ENCODE measurements at places on chromosomes 13 and 19.
A peak's percentile ranks its signal among the peaks of the same experiment; 100 is the strongest.

DNA sequence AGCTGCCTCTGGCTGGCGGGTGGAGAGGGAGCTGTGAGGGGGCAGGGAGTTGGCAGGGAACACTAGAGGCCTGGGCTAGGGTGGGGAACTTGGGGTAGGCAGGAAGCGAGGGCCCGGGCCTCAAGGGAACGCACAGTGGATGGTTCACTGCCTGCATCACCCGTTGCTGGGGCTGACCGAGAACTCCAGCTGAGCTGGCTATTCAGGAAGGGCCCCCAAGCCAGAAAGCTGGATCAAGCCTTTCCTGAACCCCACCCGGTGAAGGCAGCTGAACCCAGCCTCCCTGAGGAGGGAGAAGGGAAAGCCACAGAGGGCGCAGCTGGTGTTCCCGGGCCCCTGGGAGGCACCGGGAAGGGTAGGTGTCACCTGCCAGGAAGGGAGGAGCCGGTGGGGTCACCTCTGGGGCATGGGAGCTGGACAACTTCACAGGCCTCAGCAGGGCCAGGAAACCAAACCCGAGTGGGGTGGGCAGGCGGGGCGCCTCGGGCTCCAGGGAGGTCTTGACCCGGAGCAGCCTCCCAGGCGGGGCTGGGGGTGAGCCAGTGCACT, 13.9 kb downstream of the PALM start:
- DNase-seq: no peak

- DNase-seq: no peak
Measured at GRCh38 chr13:61387694-61388093, 28.0 kb downstream of the PCDH20 start.

GRCh38 chr13:44380404-44381165, 7.0 kb downstream of the SERP2 start:
- DNase-seq: no peak

DNA sequence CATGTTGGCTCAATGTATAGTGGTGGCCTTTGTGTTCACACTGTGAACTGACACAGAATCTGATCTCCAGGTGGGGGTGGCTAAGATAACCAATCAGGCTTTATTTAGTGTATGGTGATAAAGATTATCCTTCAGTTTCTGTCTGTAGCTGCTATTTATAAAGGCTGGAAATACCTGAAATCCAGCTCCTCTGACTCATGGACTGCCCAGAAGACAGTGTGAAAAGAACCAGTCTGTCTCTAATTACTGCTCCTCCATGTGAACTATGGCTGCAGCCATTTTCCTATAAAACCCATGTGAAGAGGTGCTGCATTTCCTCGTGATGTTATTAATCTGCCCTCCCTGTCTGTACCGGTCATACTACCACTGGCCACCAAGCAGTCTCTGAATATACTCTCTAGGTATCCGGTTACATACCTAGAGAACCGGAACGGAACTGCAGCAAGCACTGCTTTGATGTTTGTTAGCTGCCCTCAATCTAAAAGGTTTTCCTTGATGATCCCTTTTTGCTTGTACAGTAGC, 238.0 kb downstream of the LHFPL6 start:
- DNase-seq: no peak

DNA sequence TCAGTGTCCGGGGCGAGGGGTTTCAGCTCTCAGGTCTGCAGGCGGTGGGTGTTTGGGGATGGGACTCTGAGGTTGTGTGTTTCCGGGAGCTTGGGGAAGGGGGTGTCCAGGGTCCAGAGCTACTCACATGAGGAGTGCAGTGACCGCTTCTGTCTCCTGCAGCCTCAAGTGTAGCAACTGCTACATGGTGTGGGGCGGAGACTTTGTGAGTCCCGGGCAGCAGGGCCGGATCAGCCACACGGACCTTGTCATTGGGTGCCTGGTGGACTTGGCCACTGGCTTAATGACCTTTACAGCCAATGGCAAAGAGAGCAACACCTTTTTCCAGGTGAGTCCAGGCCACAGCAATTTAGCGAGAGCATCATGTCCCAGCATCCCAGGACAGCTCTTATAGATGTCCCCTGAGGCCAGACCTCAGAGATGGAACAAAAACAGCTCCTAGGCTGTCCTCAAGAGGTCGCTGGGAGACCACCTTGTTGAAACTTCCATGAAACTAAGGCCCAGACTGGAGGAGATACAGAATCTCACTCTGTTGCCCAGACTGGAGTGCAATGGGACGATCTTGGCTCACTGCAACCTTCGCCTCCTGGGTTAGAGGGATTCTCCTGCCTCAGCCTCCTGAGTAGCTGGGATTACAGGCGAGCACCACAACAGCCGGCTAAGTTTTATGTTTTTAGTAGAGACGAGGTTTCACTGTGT, 44.9 kb downstream of the RYR1 start:
- DNase-seq: no peak

- peak; percentile 44 for DNase-seq
Measured at GRCh38 chr19:7670150-7670783, 1.4 kb downstream of the RETN start.

DNA sequence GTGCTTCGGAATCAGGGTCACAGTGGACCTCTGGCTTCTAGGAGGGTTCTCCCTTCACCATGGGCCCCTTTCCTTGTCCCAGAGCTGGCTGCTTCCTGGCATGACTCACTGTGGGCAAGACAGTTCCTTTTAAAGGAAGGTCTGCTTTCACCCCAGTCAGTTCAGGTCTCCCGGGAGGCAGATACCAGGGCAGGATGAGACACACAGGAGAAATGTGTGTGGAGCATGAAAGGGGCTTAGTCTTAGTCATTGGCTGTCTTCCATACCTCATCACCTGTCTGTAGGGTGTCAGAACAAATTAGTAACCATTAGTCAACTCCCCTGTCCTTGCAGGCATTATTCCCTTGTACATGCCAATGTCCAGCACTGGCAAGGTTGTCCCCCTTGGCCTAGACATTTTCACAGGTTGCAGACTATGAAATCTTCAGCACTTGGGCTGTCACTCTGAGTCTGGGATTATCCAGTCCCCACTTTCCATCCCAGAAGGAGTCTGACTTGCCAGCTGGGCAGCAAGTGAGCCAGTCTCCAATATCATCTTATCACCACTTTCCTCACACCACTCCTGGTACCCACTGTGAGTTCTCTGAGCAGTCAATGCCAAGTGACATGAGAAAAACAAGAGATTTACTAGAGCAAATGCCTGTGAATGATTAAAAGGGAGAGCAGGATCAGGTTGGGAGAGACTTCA, 76.8 kb upstream of the MEDAG start:
- no peak for DNase-seq

DNA sequence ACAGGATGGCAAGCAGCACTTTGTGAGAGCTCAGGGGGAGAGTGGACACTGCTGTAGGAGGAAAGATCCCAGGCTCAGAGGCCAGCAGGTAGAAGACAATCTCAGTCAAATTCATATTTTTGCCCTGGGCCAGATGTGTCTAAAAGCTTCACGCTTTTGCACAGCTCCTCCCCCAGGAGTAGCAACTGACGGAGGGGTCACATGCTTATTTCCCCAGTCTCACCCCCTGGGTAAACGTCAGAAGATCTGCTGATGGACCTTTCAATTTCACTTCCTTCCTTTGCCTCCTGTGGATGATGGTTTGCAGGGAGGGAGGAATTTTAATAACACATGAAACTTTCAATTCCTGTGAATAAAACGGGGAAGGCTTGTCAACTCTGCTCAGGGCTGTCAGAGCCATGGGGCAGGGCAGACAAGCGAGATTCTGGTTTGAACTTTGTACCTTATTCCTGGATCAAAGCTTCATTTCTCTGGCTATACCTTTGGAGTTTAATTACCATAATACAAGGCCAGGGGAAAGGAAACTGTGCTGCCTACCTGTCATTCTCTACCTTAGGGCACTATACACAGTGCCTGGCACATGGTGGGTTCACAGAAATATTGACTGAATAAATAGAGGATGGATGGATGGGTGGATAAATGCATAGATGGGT, 41.0 kb downstream of the POU4F1 start:
- no peak for DNase-seq

GRCh38 chr19:29547361-29547960, 21.7 kb downstream of the VSTM2B start:
- no peak for DNase-seq

- DNase-seq: no peak
Measured at GRCh38 chr19:39533003-39533512, 406 bp upstream of the EID2B start.

DNA sequence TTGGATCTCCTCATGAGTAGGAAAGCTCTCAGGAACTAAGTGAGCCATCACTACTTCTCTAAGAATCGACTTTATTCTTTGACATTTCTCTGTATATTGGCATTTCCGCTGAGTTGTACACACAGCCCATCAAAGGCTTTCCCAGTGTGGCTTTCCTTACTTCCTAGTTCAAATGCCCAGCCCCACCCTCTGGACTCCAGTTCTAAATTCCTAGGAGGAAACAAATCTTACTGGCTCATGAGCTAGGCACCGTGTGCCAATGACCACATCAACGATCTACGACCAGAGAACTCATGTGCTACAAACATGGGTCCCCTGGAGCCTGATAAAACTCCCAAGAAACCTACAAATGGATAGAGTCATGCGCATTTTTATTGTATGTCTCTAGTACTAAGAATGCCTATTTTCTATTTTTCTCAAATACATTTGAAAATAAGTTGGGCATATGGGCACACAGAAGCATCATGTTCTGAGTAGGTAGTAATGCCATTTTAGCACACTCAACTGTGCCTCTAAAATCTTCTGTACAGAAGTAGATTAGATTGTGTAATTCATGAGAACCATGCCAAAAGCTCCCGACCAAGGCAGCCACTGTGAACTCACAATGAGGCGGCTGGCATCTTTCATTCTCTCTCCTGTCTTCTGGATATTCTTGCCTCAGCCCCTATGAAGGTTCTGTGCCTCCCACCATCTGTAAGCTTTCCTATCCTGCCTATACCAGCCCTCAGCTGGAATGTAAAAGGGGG, 10.5 kb upstream of the RAP2A start:
- no peak for DNase-seq

DNA sequence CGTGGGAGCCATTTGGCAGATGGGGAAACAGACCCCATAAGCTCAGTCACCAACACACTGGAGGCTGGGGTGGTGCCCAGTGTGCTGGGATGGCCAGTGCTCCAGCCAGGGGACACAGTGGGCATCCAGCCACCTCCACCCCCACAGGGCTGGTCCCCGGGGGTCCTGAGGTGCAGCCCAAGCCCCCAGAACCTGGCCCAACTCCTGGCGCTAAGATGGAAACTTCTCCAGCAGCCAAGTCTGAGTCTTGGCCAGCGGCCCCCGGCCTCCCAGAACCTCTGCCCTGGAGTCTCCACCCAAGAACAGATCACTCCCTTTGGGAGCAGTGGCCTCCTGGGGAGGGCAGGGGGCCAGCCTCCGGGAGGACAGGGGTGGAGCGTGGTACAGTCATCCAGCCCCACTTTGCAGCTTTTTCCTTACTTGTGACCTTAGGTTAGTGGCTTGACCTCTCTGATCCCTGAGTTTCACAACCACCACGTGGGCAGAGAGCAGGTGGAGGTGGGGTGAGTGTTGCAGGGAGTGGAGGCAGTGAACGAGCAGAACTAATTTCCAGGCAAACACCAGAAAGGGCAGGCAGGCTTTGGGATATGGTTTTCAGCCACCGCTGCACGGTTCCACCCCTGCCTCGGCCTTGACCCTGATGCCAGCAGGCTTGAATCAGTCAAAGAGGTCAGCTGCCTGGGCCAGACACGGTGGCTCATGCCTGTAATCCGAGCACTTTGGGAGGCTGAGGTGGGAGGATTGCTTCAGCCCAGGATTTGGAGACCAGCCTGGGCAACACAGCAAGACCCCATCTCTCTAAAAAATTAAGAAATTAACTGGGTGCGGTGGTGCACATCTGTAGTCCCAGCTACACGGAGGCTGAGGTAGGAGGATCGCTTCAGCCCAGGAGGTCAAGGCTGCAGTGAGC, 4.3 kb upstream of the NRTN start:
- no peak for DNase-seq

- no peak for DNase-seq
Measured at GRCh38 chr19:47057328-47057727, 8.9 kb upstream of the TMEM160 start.

GRCh38 chr13:106565127-106565775, 2.7 kb downstream of the ARGLU1 start:
- DNase-seq: no peak

DNA sequence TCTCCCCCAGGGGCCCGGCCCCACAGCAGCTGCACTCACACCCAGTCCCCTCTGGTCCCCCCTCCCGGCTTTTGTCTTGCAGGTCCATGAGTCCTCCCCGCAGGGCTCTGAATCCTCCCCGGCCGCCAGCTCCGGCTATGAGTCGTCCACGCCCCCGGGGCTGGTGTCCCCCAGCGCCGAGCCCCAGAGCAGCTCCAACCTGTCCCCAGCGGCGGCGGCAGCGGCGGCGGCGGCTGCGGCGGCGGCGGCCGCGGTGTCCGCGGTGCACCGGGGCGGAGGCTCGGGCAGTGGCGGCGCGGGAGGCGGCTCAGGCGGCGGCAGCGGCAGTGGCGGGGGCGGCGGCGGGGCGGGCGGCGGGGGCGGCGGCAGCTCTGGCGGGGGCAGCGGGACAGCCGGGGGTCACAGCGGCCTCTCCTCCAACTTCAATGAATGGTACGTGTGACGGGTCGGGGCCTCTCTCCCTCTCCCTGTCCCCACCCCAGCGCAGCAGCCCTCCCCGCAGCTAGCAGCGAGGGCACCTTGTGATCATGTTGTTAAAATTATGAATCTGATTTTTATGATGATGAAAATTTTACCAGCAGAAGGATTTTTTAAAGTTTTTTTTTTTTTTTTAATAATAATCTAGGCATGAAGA, 3.8 kb downstream of the ZIC2 start:
- DNase-seq: no peak

DNA sequence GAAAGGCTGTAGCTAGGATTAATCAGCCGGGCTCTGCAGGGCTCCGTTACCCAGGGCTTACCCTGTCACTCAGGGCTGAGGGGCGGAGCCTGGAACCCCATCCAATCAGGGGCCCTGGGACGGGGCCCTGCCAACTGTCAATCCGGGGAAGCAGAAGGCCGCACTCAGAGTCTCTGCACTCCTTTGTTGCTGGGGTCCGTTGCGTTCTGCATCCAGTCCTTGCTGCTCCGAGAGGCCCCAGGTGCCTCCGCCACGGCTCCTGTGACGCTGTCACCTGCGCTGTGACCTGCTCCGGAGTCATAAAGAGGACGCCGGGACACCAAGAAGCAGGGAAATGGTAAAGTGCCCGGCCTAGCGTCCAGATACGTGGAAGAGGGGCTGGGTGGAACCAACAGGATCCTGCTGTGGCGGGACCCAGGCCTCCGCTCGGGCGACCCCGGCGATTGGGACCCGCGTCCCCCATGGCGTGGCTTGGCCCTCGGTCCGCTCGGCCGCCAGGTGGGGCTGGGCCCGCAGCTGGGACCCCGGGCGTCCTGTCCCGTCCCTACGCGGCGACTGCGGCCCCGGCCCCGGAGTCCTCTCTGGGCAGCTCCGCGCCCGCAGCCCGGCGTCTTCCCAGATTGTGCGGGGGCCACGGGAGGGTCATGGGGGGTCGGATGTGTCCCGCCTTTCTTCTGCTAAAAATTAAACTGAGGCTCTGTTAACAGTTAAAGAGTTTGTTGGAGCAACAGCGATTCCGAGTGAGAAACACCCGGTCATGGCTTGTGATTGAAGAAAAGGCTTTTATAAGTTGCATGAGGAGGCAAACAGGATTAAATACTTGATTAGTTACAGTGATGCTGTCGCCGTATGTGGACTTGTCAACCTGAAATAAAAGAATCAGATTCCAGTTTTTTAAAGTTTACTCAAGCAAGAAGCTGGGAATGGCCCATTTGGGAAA, at the start of gene ZNF491:
ZNF491 (plus strand) TSS at position 133 of the 940 bp plus-strand sequence. CDS start 7,431 bp downstream, outside the sequence.
- DNase-seq: peak; percentile 92

- DNase-seq: no peak
Measured at GRCh38 chr19:39845584-39845932, 621 bp downstream of the FBL start.

- DNase-seq: no peak
Measured at GRCh38 chr19:33670398-33670797, 48.6 kb downstream of the CHST8 start.

GRCh38 chr19:17658240-17658639, 29.9 kb downstream of the UNC13A start:
- DNase-seq: no peak

GRCh38 chr13:21872795-21873194, 201.9 kb downstream of the FGF9 start:
- DNase-seq: no peak
